ENCODE measurements at places on chromosomes 3 and 15. TPM values are rescaled to one million over a fixed set of nuclear protein-coding genes. Genes with fewer than 3 reads are reported as not detected.

The ARNT2 gene
- total RNA-seq = 6.6 TPM

The ACOX2 gene
- total RNA-seq = 6.1 TPM

The ROBO2 gene
- not detected for total RNA-seq

GRCh38 chr15:91255670-91256192 is 155.7 kb downstream of the SV2B start:
- H3K36me3 ChIP-seq = no peaks in the 10 kb centered on the region
- no peak overlapping the region for H3K27ac ChIP-seq
- no peak overlapping the region for H3K4me3 ChIP-seq
- no peak for DNase-seq
- no peaks in the 10 kb centered on the region for H3K4me1 ChIP-seq

GRCh38 chr15:53590380-53590779 is 169.1 kb downstream of the WDR72 start:
- H3K27me3 ChIP-seq = no peaks in the 10 kb centered on the region
- H3K4me3 ChIP-seq = no peak overlapping the region
- H3K36me3 ChIP-seq = no peaks in the 10 kb centered on the region
- no peak for DNase-seq
- no peak overlapping the region for H3K27ac ChIP-seq

DNA sequence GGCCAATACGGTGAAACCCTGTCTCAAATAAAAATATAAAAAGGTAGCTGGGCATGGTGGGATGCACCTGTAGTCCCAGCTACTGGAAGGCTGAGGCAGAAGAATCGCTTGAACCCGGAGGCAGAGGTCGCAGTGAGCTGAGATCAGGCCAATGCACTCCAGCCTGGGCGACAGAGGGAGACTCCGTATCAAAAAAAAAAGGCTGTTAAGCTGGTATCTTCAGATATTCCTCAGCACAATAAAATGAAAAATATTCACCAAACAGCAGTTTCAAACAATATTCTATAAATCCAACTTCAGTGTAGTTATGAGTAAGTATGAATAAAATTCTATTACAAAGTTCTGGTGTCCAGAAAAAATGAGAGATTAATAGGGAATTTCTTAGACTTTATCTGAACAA is 14.2 kb downstream of the DENND4A start:
- no peaks in the 10 kb centered on the region for H3K36me3 ChIP-seq
- no peak overlapping the region for H3K4me3 ChIP-seq
- DNase-seq = no peak

DNA sequence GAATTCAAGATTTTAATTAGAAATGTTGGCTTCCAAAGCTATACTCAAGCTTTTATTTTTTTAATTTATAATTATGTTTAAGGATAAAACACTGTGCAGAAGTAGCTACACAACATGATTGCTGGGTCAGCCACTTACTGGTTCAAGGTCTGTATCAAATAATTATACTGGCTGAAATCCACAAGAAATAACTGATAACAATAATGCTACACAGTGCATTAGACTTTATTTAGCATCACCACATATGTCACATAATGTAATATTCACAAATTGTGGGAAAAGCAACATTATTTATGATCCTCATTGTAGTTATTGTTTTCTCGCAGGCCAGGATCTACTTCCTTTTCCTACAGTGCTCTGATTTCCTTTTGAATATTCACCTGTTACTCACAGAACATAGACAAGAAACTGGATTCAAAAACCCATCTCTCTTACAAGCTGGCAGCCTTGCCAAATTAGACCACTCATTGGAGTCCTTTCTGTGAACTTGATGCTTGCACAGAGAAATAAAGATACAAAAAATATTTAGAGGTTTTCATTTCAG is 161.7 kb downstream of the MECOM start:
- H3K4me3 ChIP-seq = no peak overlapping the region
- no peaks in the 10 kb centered on the region for H3K36me3 ChIP-seq
- no peak for DNase-seq
- H3K27me3 ChIP-seq = no peaks in the 10 kb centered on the region
- no peak overlapping the region for H3K27ac ChIP-seq
- H3K4me1 ChIP-seq = no peaks in the 10 kb centered on the region
